ENCODE measurements at places on chromosomes 4 and X.

DNA sequence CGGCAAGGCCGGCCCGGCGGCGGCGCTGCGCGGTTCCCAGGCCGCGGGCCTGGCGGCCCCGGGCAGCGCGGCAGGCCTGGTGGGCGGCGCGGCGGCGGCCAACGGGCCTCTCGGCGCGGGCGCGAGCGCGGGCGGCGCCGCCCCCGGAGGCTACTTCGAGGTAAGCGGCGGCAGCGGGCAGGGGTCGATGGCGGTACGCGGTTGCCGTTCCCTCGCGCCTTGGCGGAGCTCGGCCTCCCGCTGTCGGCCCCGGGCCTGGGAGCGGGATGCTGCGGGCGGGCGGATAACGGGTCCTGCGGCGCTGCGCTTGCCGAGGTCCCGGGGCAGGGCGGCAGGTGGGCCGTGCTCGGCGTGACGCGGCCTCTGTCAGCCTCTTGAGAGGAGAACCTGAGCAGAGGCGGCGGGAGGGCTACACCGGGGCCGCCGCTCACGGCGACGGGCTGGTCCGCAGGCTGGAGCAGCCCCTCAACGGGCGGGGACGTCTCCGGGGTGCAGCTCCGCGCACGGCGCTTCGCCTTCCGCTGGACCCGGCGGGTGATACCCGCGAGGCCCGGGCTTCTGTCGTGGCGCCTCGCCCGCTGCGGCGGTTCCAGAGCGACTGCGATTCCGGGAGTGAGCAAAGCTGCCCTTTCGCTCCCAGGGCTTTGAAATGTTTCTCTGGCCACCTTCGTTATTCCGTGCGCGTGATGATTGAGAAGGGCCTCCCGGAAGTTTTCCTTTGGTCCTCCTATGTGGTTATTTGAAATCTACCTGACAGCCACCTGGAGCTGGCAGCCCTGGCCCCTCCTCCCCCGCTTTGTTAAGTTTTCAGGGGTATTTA is 774 bp downstream of the FAM193A start:
- peak overlapping the region; percentile 93 for H3K27ac ChIP-seq
- no peaks in the 10 kb centered on the region for H3K36me3 ChIP-seq
- no peaks in the 10 kb centered on the region for H3K27me3 ChIP-seq
- H3K4me3 ChIP-seq = peak overlapping the region; percentile 92
- peaks cover 31% of the 10 kb centered on the region for H3K4me1 ChIP-seq

- no peak overlapping the region for H3K4me3 ChIP-seq
- H3K27me3 ChIP-seq = no peaks in the 10 kb centered on the region
- DNase-seq = peak; percentile 51
- H3K4me1 ChIP-seq = no peaks in the 10 kb centered on the region
Observed at GRCh38 chr4:5753766-5754528, 42.9 kb downstream of the EVC start.

- no peak overlapping the region for H3K4me3 ChIP-seq
- no peaks in the 10 kb centered on the region for H3K36me3 ChIP-seq
- H3K27ac ChIP-seq = no peak overlapping the region
- no peaks in the 10 kb centered on the region for H3K4me1 ChIP-seq
- H3K27me3 ChIP-seq = no peaks in the 10 kb centered on the region
Observed at GRCh38 chr4:36039026-36039425, 205.3 kb downstream of the ARAP2 start.

DNA sequence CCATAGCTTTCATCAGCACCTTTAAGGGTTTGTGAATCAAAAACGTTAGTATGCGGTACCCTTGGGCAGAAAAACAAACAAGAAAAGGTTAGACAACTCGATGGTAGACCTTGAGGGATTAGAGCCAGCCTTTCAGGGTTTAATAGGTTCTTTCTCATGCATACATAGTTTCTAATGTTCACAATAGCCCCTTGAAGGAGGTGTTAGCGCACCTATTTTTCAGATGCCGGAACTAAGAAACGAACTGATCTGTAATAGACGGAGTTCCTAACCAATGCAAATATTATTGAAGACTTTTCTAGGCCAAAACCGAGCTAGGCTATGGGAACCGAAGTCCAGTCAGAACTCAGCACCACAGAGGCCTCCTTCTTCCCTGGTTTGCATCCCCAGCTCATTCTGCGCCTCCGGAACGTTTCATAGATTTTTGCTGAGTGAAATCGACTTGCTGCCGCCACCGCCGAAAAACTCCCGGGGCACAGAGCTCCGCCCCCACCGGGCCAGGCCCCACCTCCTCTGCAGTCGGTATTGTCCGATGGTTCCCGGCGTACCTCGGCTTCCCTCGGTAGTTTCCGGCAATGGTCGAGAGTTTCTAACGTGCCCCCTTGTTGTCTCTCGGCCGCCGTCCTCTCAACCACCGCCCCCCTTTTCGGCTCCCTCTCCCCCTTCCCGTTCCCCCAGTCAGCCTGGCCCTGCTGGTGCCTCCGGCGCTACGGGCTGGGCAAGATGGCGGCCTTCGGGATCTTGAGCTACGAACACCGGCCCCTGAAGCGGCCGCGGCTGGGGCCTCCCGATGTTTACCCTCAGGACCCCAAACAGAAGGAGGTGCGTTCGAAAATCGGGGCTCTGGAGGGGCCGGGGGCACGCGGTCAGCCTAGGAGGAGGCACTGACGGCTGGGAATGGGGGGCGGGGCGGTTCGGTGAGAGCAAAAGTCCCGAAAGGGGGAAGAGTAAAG is at the start of gene MED12:
Gene MED12 (plus strand): TSS at position 565 of the 953 bp plus-strand sequence. CDS start 159 bp downstream, at position 724.
- H3K27ac ChIP-seq = peak within 1 kb of the TSS; percentile 85
- H3K27me3 ChIP-seq = no peaks in the 10 kb centered on the region
- H3K36me3 ChIP-seq = peaks cover 27% of the 10 kb centered on the region
- DNase-seq = peak; percentile 78
- H3K4me3 ChIP-seq = peak within 1 kb of the TSS; percentile 62

DNA sequence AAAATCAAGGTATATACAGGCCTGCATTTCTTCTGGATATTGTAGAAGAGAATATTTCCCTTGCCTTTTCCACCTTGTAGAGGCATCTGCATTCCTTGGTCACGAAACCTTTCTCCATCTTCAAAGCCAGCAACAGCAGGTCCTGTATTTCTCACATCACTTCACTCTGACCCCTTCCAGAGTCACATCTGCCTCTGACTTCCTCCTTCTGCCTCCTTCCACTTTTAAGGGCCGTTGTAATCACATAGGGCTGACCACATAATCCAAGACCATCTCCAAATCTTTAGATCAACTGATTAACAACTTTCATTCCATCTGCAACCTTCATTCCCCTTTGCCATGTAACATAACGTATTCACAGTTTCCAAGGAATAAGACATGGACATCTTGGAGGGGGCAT is 38.3 kb upstream of the NDP start:
- H3K4me1 ChIP-seq = no peaks in the 10 kb centered on the region
- H3K27me3 ChIP-seq = no peaks in the 10 kb centered on the region
- no peaks in the 10 kb centered on the region for H3K36me3 ChIP-seq
- DNase-seq = no peak
- no peak overlapping the region for H3K27ac ChIP-seq
- H3K4me3 ChIP-seq = no peak overlapping the region

- no peak overlapping the region for H3K4me3 ChIP-seq
- DNase-seq = no peak
- H3K27me3 ChIP-seq = no peaks in the 10 kb centered on the region
- H3K36me3 ChIP-seq = no peaks in the 10 kb centered on the region
- H3K4me1 ChIP-seq = no peaks in the 10 kb centered on the region
Observed at GRCh38 chrX:112664924-112665323, 14.8 kb downstream of the LHFPL1 start.

- no peak overlapping the region for H3K27ac ChIP-seq
- no peaks in the 10 kb centered on the region for H3K4me1 ChIP-seq
- no peaks in the 10 kb centered on the region for H3K36me3 ChIP-seq
- no peak overlapping the region for H3K4me3 ChIP-seq
- DNase-seq = no peak
Observed at GRCh38 chrX:115966920-115967319, 203.6 kb upstream of the AGTR2 start.

DNA sequence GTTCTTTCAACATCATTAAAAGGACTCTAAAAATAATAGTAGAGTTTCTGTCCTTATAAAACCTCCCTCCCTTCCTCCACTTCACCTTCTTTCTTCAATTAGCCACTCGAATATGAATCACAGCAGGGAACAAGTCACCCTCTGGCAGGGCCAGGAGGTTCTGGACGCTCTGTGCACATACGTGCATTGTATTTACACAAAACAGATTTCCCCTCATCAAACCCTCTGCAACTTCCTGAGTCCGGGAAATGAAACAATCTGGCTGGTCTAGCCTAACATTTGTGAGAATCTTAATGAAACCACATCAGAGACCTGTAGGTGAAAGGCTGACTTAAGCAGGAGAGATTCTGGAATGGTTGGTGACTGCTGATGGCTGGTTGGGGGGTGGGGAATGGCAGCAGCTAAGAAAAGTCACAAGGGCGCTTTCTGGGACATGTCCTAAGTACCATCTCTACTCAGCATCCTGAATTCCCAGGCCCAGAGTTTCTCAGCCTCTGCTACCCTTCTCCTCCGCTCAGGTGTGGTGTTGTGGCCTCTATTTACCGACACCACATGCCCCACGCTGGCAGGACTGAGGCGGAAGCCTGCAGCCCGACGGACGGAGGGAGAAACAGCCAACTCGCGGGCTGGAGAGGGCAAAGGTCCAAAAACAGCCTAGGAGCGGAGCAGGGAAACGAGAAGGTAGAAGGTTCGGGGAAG is 1.0 kb downstream of the ZDHHC9 start:
- peaks cover 3% of the 10 kb centered on the region for H3K4me1 ChIP-seq
- H3K4me3 ChIP-seq = peak overlapping the region; percentile 62
- H3K27me3 ChIP-seq = no peaks in the 10 kb centered on the region
- DNase-seq = no peak
- H3K27ac ChIP-seq = peak overlapping the region; percentile 79

GRCh38 chr4:170087163-170087700 is 2.5 kb downstream of the AADAT start:
- H3K36me3 ChIP-seq = no peaks in the 10 kb centered on the region
- no peak overlapping the region for H3K27ac ChIP-seq
- no peak for DNase-seq

DNA sequence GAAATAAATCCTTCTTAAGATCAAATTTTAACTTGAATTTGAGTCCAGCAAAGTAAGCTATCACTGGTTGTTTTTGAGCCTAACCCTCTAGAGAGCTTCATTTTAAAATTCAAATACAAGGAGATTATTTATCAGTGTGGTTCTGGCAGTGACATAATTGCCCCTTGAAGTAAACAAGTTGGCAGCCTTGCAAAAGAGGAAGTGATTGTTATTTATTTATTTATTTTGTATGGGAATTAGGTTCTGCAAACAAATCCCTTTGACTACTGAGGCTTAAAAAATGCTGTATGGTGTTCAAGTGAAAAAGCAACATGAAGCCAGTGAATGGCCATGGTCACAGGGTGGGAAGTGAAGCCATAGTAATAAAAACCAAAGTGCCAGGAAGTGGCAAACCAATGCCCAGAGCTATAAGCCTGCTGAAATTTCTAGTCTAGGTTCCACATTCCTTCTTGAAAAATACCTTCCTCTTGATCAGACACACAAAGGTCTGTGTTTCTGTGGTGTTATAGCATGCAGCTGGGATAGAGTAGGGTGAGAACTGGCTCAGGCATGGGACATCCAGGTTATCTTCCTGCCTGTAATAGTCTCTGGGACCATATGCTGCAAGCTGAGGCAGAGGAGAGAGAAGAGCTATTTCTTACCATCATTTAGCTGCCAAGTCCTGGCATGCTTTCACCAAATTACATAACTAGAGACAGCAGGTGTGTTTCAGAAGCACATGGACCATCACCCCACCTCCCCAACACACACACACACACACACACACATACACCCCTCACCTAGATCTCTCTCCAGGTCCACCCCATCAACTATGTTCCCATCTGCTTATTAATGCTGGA is 47.1 kb upstream of the TSPAN7 start:
- H3K4me1 ChIP-seq = no peaks in the 10 kb centered on the region
- no peak overlapping the region for H3K4me3 ChIP-seq
- H3K27ac ChIP-seq = no peak overlapping the region
- no peaks in the 10 kb centered on the region for H3K27me3 ChIP-seq
- no peaks in the 10 kb centered on the region for H3K36me3 ChIP-seq

DNA sequence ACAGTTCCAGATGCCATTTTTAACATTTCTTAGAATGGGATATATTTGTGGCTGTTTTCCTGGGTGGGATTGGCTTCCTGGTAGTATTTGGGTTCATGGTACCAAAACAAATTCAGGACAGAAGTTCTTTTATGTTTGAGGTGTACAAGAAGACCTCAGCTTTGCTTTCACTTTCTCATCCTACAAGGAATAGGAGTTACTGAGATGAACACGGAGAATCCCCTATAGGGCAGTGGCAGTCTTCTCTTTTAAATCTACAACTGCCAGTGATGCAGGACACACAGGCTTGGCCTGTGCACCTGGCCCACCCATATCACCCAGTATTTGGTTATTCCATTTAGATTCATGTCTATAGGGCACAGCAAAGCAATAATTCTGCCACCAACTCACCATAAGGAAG is 35.2 kb downstream of the SLC10A7 start:
- DNase-seq = no peak
- H3K36me3 ChIP-seq = no peaks in the 10 kb centered on the region
- no peak overlapping the region for H3K27ac ChIP-seq
- H3K27me3 ChIP-seq = no peaks in the 10 kb centered on the region
- H3K4me1 ChIP-seq = no peaks in the 10 kb centered on the region
